ENCODE measurements at places on chromosomes 13 and 19.
A peak's percentile ranks its signal among the peaks of the same experiment; 100 is the strongest.

- DNase-seq: no peak
Measured at GRCh38 chr13:25766576-25766975, 285.2 kb downstream of the SHISA2 start.

DNA sequence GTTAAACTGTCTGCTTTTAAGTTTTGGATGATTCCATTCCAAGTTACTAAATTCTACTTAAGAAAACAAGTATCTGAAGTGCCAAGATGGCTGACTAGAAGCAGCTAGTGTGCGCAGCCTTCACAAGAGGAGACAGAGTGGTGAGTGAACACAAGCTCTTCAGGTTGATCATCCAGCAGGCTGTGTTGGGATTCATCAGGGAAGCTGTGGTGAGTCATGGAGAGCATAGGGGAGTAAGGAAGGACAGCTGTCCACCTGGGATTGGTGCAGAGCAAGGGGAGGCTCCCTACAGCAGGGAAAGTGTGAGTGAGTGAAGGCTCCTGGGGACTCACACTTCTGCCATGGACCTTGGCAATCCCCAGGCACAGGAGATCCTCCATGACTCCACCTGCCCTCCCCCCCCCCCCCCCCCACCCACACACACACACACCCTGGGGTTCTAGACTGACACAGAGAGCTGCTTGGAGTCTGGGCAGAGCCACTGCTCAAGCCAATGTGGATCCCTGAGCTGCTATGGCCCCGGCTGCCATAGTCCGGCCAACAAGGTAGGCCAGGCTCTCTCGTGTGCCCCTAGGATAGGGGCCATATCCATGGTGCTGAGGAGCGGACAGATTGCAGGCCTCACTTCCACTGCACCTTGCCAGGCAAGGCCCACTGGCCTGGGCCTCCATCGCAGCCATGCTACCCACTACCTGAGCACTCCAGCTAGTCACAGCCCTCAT lies 23.5 kb downstream of the SLC25A15 start:
- DNase-seq: no peak

DNA sequence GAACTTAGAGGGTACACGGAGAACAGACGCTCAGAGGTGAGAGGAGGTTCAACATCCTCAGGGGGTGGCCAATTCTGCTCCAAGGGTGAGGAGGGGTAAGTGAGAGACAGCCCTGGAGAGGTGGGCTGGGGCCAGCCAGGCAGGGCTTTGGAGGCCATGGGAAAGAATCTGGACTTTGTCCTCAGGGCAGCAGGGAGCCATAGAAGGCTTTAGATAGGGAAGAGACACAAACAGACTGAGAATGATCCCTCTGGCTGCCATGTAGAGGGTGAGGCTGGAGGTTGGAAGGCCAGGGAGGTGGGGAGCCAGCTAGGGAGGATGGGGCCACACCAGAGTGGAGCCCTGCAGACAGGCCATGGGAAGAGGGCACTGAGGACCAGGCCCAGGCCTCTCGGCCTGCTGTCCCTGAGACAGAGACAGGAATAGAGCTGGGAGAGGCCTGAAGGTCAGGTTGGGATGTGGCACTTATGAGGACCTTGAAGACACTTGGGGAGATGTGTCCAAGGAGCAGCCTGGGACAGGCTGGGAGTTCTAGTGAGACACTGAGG lies 29.2 kb upstream of the CCNP start:
- no peak for DNase-seq

- DNase-seq: no peak
Measured at GRCh38 chr19:14004619-14005348, 1.3 kb downstream of the RFX1 start.

GRCh38 chr13:32225481-32225931 lies 89.7 kb downstream of the ZAR1L start:
- DNase-seq: no peak

DNA sequence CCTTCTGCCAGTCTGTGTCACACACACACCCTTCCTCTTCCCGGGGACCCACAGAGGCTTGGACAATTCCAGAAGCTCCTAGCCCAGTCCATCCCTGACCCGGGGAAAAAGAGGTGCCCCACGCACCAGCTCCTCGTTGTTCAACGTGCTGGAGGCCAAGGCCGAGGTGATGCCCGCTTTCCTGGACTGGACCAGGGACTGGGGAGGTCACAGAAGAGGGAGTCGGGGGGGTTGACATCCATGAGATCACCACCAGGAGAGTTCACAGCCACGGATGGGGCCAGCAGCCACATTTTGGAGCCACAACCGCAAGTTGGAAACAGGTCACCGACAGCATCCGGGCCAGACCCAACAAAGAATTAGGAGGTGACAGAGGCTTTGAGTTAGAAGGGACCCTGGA lies 39.4 kb downstream of the UNC13A start:
- no peak for DNase-seq

GRCh38 chr13:67227131-67227983 lies 2.8 kb downstream of the PCDH9 start:
- no peak for DNase-seq

DNA sequence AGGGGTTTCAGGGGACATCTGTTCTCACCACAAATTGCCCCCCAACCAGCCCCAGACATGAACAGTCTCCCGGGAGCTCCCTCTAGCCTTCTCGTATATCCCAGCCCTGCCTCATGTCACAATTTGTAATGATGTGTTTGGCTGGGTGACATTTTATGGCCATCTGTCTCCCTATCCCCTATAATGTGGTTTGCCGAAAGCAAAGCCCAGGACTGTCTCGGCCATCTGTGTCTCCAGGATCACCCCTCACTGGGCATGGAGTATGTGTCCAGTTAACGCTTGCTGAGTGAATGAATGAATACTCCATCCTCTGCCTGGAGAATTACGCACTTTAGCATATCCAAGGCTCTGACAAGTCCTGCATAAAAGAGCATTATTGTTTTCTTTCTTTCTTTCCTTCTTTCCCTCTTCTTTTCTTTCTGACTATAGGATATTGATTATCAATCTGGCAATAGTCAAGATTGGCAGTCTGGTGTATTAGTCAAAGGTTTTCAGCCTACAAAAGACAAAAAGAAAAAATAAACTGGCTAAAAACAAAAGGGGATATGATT lies 15.1 kb downstream of the HPN start:
- no peak for DNase-seq

- DNase-seq: no peak
Measured at GRCh38 chr13:94317063-94317491, 162.4 kb downstream of the DCT start.

GRCh38 chr13:97423300-97424045 lies 10.5 kb upstream of the RAP2A start:
- DNase-seq: no peak

DNA sequence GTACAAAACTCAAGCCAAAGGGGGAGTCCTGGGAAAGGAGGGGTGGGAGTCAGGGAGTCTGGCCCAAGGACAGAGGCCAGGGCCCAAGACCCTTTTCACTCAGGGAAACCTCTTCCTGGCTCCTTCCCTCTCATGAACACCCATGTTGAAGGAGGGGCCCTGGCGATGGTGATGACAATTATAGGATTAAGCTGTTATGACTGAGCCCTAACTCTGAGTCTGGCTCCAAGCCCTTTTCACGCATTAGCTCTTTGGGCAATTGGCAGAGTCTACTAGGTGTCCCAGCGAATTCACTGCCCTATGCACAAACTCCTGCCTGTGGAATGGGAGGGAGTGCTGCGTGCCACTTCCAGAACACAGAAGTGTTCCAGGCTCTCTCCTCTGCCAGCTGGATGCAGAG lies 20.7 kb downstream of the ZNF575 start:
- DNase-seq: no peak

- no peak for DNase-seq
Measured at GRCh38 chr13:110993788-110994187, 78.9 kb upstream of the ANKRD10 start.

- no peak for DNase-seq
Measured at GRCh38 chr19:3073931-3074595, 11.8 kb upstream of the TLE5 start.

- no peak for DNase-seq
Measured at GRCh38 chr19:3229346-3229743, 4.9 kb downstream of the CELF5 start.

DNA sequence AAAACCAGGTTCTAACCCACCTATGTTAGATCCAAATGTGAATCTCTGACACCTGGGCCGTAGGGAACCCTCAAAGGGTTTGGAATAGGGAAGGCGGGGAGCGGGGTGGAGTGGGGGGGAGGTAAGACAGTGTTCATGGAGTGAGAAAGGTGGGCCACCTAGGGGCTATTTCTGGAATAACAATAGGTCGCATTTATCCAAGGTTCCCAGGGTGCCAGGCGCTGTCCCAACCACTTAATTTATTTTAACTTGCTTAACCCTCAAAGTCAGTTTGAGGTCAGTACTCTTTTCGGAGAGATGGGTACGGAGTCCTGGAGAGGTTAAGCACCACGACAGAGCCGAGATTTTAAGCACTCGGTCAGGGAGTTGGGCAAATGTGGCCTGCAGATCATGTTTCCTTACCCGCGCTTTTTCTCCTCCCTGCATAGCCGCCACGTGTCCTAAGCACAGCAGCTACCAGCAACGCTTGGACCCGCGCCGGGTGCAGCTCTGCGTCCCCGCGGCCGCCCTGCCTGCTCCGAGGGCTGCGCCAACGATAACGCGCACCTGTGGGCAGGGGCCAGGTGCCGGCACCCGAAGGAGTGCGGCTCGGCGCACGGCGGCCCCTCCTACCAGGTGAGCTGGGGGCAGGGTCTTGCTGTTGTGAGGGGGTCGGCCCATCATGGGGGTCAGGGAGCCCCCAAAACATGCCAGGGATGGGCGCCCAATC lies 25.0 kb upstream of the FXYD3 start:
- peak; percentile 60 for DNase-seq

DNA sequence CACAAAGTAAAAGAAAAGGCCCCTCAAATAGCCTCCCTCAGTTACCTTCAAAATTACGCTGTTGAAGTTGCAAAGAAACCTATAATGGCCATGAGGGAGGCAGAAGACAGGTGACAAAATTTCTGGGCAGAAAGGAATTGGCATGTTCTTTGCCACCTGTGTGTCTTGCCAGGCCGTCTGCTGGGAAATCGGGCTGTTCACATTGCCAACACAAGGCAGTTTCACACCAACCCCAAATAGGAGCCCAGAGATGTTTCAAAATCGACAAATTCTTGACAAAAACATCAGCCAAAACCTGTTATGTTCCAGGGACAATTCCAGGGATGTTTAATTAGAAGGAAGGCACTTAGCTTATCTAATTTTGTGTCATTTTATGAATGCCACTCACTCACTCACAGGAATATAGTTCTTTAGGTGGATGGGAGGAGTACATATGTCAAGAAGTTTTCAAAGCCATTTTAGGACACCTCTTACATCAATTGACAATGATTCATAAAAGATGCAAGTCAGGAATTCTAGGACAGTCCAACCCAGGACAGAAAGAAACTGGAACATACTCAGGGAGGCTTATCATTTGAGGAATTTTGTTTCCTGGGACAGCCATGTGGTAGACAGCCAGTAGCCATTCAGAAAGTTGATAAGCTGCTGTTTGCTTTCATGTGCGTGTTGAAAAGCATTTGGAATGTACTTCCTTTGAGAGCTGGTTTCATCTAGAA lies 164.5 kb downstream of the RGCC start:
- no peak for DNase-seq

DNA sequence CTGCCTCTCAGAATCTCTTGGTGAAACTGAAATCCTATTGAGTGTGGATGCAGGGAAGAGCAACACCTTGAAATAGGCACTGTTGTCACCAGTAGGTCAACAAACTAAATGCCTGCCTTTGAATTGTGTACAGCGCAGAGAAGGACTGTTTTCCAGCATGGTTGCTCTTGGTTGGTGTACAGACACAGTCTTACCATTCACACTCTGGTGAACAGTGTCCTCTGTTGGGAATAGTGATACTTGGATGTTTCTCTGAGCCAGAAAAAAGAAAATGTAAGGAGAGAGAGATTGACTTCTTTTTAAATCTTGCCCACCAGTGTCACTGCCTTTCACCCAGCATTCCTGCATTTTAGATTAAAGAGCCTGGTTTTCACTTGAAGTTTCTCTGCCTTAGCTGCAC lies 179.7 kb downstream of the STK24 start:
- no peak for DNase-seq

DNA sequence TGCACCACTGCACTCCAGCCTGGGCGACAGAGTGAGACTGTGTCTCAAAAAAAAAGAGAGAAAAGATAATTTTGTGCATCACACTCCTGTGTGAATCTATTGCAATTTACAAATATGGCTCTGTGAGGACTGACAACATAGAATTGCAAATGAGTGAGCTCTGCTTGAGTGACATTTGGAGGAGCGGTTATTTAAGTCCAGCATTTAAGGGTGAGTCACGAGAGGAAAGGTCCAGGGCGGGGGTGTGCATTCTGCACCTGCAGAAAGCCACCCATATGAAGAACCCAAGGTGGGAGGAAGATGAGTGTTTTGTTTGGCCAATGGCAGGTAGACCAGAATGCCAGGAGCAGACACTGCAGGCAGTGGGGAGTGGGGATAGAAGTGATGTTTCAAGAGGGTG lies 58.5 kb downstream of the DGKH start:
- no peak for DNase-seq

GRCh38 chr19:38362076-38362945 lies 12.1 kb upstream of the PSMD8 start:
- peak; percentile 81 for DNase-seq

- DNase-seq: no peak
Measured at GRCh38 chr13:108263621-108264355, 5.7 kb upstream of the TNFSF13B start.

DNA sequence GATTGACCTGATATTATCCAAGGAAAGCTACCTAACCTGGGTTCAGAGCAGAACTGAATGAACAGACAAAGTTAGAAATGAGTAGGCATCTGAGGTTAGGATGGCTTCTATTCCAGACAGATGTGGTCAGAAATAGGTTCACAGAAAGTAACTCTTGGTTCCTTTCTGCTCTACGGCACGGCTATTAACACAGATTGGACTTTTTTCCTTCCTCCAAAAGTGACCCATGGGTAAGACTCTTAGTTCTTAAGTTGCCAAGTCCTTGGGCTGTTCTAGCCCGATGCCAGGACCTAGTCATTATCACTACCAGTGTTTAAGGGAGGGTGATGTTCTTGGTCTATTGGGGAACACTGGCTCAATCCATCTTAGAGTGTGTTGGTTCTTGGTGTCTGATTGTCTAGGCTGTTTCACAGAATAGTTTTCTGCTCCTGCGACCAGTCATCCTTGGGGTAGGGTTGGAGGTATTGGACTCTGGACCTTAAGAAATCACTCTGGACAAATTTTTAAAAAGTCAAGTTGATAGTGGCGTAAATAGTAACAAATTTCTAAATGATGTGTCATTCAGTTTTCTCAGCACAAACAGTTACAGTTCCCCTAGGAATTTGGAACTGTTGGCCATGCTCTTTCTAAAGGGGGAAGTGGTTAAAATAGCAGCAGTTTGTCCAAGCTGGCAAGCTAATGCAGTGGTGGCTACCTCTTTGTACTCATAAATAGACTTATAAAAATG lies 60.1 kb upstream of the MYCBP2 start:
- no peak for DNase-seq

DNA sequence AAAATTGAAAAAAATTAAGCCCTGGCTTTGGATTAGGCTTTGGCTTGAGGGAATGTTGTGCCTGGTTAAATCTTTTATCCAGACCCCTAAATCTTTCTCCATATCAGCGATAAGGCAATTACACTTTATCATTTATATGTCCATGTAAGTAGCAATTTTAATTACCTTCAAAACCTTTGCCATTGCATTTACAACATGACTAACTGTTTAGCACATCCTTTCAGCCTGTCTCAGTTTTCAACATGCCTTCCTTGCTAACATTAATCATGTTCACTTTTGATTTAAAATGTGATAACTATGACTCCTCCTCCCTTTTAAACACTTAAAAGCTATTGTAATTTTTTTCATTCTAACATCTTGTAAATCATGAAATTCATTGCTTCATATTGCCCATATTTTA lies 583.7 kb downstream of the SLITRK1 start:
- DNase-seq: no peak

- DNase-seq: no peak
Measured at GRCh38 chr13:76610819-76611415, 275.3 kb downstream of the KCTD12 start.

- no peak for DNase-seq
Measured at GRCh38 chr13:20974981-20975585, 72.5 kb upstream of the XPO4 start.

All from stimulated activated CD4-positive, alpha-beta T cell treated with anti-CD3 and anti-CD28 coated beads, Interleukin-4, amount 100 ng/mL, for 24 hours (primary cell).